ENCODE measurements at places on chromosomes 1 and 21. TPM values are rescaled to one million over a fixed set of nuclear protein-coding genes. Genes with fewer than 3 reads are reported as not detected.

GRCh38 chr1:30856260-30856790, 52.2 kb downstream of the SDC3 start:
- no peak for DNase-seq

- no peak for DNase-seq
Observed at GRCh38 chr1:202164271-202165037, 4.1 kb upstream of the PTPN7 start.

GRCh38 chr1:45477646-45478045, 13.3 kb downstream of the TESK2 start:
- no peak for DNase-seq

The KLHDC9 gene
- total RNA-seq, result 2.9 TPM

- no peak for DNase-seq
Observed at GRCh38 chr1:47883963-47884362, 113.2 kb downstream of the TRABD2B start.

- no peak for DNase-seq
Observed at GRCh38 chr1:205328476-205328875, 6.9 kb upstream of the NUAK2 start.

GRCh38 chr1:221511797-221512196, 230.1 kb downstream of the DUSP10 start:
- no peak for DNase-seq
